Activated CD4-positive, alpha-beta memory T cell treated with anti-CD3 and anti-CD28 coated beads for 36 hours (primary cell): ENCODE measurements at places on chromosomes 4 and X.

DNA sequence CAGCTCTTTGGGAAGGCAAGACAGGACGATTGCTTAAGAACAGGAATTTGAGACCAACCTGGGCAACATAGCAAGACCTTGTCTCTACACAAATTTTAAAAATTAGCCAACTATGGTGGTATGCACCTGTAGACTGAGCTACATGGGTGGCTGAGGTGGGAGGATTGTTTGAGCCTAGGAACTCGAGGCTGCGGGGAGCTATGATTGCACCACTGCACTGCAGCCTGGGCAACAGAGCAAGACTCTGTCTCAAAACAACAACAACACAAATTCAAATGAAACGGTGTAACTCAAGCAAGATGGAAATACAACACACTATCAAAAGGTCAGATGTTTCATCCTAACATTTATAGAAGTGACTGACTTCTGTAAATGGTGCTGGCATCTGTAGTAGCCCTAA is 37.1 kb downstream of the XG start:
- DNase-seq, result no peak

GRCh38 chr4:112251019-112251643 is 19.5 kb downstream of the AP1AR start:
- DNase-seq, result no peak

DNA sequence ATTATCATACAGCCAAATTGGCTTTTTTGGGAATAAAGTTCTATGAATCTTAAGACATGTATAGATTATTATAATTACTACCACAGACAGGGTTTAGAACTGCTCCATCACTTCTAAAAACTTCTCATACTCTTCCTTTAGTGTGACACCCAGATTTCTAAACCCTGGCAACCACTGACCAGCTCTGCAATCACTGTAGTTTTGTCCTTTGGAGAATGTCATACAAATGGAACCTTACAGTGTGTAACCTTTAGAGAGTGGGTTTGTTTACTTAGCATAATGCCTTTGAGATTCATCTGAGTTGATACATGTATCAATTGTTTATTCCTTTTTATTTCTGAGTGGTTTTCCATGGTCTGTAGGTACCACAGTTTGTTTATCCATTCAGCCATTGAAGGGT is 95.0 kb downstream of the TMEM164 start:
- no peak for DNase-seq

DNA sequence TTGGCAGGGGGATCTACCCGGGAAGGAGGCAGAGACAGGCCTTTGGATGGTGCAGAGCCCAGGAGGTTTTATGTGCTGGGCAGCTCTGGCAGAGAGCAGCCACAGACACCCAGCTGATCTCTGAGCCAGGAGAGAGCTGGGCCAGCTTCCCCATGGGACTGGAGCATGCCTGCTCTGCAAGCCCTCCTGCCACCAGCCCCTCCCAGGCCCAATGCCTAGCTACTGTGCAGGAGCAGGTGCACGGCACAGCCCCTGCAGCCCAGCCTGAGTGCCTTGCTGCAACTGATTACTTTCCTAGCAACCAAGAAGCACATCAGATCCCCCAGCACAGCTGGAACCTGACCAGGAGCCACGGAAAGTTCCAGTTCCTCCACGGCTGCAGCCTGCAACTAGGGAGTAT is 57.8 kb upstream of the BEND2 start:
- no peak for DNase-seq

DNA sequence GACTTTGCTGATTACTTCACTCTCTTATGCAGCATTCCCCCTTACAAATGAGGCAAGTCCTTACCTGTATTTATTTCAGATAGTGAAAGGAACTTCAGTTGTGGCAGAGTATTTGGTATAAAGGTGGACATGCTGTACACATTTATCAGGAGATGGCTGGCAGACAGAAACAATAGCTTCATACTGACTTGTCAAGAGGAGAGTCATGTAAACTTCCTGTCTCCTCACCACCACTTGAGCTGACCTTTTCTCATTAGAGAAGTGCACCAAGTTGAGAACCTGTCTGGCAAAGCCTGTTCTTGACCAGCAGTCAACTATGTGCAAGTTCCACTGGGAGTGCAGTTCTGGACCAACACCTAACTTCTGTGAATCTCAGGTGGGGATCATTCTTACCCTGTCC is 80.8 kb downstream of the LARP1B start:
- DNase-seq, result no peak

GRCh38 chr4:55996646-55997045 is 47.9 kb downstream of the CEP135 start:
- no peak for DNase-seq

GRCh38 chr4:20395160-20395773 is 143.6 kb downstream of the SLIT2 start:
- peak; percentile 23 for DNase-seq

DNA sequence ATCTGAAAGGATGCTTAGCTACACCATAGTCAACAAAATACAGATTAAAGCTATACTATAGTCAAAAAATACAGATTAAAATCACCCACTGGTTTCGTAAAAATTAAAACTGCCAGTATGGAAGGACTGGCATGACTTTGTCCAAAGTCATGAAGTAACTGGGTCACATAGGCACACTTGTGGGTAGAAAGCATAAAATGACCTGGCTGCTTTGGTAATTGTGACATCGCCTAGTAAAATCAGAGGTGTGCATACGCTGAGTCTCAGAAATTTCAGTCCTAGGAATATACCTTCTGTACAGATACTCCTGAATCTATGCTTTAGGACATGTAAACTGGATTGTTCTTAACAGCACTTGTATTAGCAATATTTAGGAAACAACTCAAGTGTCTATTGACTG is 28.1 kb downstream of the CLNK start:
- DNase-seq, result no peak

DNA sequence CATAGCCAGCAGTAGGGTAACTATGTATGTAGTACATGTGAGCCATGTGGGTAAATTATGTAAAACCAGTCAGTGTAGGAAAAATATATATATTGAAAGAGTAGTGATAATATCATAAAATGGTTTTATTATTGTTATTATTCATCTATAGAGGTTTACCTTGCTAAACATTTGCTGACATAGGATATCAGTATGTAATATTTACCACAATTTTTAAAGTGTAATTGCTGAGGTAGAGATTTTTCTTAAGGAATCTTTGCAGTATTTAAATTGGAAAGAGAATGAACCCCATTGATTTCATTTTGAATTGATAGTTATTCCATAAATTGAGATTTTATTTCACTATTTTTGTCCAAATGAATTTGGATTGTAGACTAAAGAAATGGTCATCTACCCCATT is 27.1 kb downstream of the SLAIN2 start:
- DNase-seq, result no peak

- no peak for DNase-seq
Measured at GRCh38 chr4:161604516-161605300, 559.1 kb downstream of the FSTL5 start.

GRCh38 chr4:140003876-140004548 is 150.0 kb downstream of the MAML3 start:
- no peak for DNase-seq

GRCh38 chr4:123616951-123617461 is 220.4 kb downstream of the SPRY1 start:
- peak; percentile 27 for DNase-seq
